ENCODE measurements at places on chromosomes 16 and 17.

- no peak for DNase-seq
Observed at GRCh38 chr17:8608001-8608400, 22.5 kb downstream of the MYH10 start.

- DNase-seq: peak; percentile 48
Observed at GRCh38 chr16:87392821-87393679, 914 bp downstream of the MAP1LC3B start.

DNA sequence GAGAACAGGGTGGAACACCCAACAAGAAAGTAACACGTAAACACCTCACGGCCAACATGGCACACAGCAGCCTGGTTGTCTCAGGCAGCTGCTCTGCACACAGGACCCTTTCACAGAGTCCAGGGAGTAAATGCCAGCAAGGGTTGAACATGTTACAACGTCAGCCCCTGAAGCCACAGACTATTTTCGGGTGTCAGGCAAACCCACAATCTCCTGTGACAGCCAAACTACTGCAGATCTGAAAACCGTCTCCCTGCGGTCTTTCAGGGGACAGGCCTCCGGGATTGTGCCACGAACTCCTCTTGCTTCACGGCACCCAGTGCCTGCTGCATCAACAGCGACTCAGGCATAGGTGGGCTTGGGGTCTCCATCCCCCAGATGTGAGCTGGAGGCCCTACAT, 127.7 kb downstream of the XYLT1 start:
- DNase-seq: peak; percentile 8

- no peak for DNase-seq
Observed at GRCh38 chr16:2985462-2985861, 5.2 kb upstream of the PKMYT1 start.

DNA sequence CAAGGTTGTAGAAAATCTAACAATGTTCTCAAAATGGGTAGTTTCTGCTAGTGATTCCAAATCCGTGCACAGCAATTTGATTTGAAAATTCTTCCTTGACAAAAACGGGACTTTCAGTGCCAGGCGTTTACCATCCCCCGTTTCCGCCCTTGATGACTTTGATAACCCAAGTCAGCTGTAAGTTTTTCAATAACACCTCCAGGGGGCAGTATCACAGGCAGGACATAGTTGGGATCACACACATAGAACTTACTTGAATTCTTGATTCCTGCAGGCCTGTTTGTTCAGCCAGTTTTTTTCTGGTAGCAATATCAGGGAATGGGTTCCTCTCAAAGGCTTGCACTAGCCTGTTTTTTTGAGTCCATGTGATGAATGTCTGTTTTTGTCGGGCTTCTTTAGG, 5.6 kb downstream of the DUXB start:
- DNase-seq: no peak

- peak; percentile 31 for DNase-seq
Observed at GRCh38 chr16:69150146-69150865, 17.9 kb downstream of the UTP4 start.

DNA sequence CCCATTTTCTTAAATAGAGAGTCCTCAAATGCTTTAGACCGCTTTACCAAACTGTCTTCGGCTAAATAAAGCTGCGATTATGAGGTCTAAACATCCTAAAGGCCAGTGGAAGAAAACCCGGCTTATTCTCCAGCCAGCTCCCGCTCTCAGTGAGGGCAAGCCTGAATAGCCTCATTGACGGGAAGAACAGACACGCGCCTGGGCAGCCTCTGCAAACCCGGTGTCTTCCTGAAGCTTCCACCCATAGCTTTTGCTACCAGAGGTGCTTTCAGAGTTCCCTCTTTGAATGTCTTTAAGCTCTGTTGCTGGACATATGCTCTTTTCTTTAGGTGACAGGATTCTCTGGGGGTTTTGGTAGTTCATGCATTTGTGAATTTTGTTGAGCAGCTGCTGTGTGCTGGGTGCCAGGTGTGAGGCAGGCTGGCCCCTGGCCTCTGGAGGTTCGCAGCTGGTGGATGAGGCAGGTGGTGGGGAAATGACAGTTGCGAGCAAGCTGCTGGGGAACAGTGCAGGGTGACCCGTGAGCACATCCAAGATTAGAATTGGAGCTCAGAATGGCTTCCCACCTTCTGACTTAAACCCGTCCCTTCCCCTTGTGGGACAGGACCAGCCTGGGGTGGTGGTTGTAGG, 44.7 kb downstream of the CRISPLD2 start:
- no peak for DNase-seq

DNA sequence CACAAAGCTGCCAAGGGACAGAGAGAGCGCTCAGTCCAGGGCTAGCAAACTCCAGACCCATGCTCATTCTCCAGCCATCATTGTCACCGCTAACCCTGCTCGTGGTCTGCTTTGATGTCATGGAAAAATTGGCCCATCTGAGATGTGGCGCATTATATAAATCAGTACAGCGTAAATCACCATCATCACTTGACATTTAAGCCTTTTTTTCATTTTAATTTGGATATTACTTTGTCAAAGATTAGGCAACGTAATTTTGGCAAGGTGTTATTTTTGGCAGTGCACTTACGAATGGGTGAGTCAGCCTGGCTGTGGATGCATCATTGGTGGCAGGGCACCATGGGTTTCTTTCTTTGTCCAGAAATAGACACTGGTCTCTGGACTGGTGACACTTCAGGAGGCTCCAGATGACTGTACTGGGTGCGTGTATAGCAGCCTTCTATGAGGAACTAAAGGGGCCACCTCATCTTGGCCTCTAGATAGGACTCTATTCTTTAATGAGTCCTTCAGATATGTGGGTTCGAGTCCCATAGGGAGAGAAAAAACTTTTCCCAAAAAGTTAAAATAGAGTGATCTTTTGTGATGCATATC, 166.3 kb downstream of the MSI2 start:
- no peak for DNase-seq

DNA sequence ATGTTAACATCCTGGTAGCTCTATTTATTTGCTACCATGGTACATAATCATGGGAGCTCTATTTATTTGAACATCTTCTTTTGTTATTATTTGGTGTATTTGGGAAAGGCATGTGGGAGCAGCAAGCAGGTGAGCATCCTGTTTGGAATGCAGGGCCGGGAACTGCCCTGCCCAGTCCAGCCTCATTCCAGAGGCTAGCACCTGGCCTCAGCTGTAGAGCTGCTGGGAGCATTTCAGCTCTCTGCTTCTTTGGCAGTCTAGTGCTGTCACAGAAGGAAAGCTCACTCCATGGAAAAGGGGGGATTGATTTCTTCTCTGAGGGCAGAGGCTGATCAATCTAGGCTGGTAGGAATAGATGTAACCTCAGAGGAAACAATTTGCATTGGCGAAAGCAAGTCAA, 112.5 kb downstream of the WWOX start:
- DNase-seq: no peak

GRCh38 chr17:38464723-38465390, 36.6 kb downstream of the ARHGAP23 start:
- DNase-seq: no peak

- no peak for DNase-seq
Observed at GRCh38 chr17:71760062-71760720, 360.6 kb upstream of the SOX9 start.

- no peak for DNase-seq
Observed at GRCh38 chr17:73165616-73166404, 1.0 kb downstream of the SSTR2 start.

GRCh38 chr17:2093349-2093748, 38.4 kb downstream of the HIC1 start:
- no peak for DNase-seq

GRCh38 chr17:83127431-83128160, 48.2 kb downstream of the METRNL start:
- DNase-seq: no peak

DNA sequence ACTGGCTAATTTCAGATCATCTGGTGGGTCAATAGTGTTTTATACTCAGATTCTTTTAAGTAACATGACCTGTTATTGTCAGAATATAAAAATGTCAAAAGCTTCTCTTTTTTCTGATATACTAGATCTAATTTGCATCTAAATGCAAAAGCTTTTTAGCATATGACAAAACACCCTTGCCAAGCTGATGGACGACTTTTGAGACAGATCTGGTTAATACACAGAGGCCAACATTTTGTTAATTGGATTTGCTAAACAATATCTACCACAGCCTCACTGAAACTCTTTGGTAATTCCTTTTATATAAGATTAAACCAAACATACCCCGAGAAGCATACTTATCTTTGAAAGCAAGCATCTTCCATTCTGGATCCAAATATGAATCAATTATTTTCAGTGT, 10.3 kb upstream of the NOL11 start:
- no peak for DNase-seq

DNA sequence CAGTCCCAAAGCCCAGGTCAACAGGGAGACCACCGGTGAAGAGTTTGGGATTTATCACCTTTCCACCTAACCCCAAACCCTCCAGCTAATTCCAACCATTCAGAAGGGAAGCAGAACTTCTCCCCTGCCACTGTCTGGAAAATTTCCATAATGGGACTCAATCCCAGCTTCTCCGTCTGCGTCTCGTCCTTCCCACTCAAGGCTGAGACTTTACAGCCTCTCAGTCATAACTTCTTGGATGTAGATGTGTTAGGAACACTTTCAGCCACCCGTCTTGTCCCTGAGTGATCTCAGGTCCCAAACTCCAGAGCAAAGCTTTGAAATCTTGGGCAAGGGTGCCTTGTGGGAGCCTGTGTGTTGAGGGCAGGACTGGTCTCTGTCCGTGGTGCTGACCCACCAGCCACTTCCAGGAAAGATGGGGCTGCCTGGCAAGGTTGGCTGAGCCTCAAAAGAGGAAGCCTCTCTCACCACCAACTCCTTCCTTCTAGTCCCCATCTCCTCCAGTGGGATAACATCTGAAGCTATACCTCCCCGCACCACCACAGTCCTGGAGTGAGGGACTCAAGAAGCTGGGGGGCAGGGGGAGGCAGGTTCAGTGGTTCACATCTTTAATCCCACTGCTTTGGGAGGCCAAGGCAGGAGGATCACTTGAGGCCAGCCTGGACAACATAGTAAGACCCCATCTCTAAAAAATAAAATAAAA, 9.3 kb downstream of the GAS2L2 start:
- no peak for DNase-seq

DNA sequence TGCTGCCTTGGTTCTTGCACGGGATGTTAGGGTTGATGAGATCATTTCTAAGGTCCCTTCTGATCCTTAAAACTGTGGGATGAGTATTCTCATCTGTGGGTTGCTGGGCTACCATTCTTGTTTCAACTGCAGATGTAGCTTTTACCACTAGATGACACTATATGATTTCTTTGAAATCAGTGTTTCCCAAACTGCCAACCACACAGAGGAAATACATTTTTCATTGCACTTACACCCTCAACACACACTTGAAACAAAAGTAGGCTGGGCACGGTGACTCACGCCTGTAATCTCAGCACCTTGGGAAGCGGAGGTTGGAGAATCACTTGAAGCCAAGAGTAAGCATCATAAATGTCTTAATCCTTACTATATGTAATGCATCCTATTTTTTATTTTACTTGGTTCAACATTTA, 15.3 kb downstream of the LCMT1 start:
- peak; percentile 36 for DNase-seq

DNA sequence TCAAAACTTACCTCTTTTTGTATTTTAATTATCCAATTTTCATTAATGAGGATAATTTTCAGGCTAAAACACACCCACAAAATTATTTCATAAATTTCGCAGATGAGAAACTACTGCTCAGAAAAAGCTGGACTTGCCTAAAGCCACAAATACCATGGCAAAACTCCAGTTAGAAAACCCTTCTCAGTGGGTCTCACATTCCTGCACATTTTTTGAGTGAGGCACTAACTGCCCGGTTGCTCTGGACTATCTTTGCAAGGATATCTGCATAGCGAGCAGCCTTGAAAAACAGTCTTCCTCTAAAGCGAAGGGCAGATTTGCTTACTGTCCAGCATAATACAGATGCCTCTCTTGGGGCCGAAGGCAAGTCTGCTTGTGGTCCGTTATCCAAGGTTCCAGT, 9.8 kb downstream of the MPHOSPH6 start:
- DNase-seq: no peak

- no peak for DNase-seq
Observed at GRCh38 chr16:66175058-66175457, 191.4 kb upstream of the CDH5 start.

GRCh38 chr17:74744714-74745547, 3.5 kb upstream of the NHERF1 start:
- peak; percentile 89 for DNase-seq

- peak; percentile 5 for DNase-seq
Observed at GRCh38 chr17:36850790-36851189, 86.5 kb upstream of the LHX1 start.

GRCh38 chr16:55698331-55698730, 42.5 kb downstream of the SLC6A2 start:
- DNase-seq: no peak

- no peak for DNase-seq
Observed at GRCh38 chr17:17514993-17515933, 19.1 kb upstream of the RASD1 start.

GRCh38 chr16:73048292-73049080, 558 bp upstream of the ZFHX3 start:
- DNase-seq: no peak

- DNase-seq: no peak
Observed at GRCh38 chr17:73393962-73394361, 82.2 kb upstream of the CDC42EP4 start.

- no peak for DNase-seq
Observed at GRCh38 chr16:11211061-11211976, 44.7 kb downstream of the SOCS1 start.

DNA sequence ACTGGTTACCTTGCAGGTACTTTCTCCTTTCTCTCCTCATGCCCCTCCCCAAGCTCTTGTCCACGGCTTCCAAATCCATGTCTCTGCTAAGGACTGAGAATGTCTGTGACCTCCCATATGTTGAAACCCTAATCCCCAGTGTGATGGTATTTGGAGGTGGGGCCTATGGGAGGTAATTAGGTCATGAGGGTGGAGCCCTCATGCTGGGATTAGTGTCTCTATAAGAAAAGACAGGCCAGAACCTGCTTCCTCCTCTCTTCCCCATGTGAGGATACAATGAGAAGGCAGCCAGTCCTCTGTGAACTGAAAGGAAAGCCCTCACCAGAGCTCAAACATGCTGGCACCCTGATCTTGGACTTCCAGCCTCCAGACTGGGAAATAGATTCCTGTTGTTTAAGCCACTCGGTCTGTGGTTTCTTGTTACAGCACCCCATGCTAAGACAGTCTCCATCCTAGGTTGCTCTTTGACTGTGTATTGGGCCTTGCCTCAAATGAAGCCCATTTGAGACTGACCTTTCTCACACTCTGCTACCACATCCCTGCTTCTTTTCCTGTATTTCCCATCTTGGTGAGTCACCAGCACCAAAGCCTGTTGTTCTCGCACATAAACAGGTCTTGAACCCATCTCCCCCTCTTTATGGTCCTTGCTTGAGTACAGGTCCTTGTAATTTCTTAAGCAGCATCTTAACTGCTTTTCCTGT, 135.0 kb downstream of the CDK5R1 start:
- DNase-seq: no peak

GRCh38 chr16:89863741-89864526, 9.5 kb upstream of the TCF25 start:
- DNase-seq: peak; percentile 52
